ENCODE measurements at places on chromosomes 7 and 10.

GRCh38 chr7:88337572-88337971 lies 30.9 kb upstream of the STEAP4 start:
- DNase-seq: no peak

GRCh38 chr10:5293691-5294550 lies 70.8 kb upstream of the UCN3 start:
- DNase-seq: peak; percentile 90

DNA sequence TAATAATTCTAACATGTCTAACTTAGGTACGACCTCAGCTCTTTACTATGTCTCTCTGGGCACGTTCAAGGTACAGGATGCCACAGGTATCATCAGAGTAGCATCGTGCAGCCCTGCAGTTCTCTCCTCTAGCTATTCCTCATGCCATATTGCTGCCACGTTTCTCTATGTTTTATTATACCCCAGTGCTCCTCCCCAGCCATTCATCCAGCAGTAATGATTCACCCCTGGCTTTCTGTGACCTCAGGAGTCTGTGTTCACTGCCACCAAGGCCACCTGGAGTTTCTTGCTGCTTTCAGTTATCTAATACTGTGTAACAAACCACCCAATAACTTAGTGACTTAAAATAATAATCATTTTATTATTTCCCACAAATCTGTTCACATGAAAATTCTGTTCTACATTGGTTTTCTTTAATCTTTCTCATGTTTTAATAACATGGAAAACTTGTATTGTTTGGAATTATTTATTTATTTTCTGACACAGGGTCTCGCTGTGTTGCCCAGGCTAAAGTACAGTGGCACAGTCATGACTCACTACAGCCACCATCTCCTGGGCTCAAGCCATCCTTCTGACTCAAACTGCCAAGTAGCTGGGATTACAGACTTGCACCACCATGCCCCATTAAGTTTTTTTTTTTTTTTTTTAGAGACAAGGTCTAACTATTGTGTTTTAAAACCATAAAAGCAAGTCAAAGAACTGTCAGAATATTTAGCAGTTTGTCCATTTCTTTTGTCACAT lies 21.8 kb downstream of the REEP3 start:
- no peak for DNase-seq

- DNase-seq: no peak
Measured at GRCh38 chr7:79245623-79246249, 207.7 kb downstream of the MAGI2 start.

- no peak for DNase-seq
Measured at GRCh38 chr7:34840176-34840785, 182.3 kb downstream of the NPSR1 start.

DNA sequence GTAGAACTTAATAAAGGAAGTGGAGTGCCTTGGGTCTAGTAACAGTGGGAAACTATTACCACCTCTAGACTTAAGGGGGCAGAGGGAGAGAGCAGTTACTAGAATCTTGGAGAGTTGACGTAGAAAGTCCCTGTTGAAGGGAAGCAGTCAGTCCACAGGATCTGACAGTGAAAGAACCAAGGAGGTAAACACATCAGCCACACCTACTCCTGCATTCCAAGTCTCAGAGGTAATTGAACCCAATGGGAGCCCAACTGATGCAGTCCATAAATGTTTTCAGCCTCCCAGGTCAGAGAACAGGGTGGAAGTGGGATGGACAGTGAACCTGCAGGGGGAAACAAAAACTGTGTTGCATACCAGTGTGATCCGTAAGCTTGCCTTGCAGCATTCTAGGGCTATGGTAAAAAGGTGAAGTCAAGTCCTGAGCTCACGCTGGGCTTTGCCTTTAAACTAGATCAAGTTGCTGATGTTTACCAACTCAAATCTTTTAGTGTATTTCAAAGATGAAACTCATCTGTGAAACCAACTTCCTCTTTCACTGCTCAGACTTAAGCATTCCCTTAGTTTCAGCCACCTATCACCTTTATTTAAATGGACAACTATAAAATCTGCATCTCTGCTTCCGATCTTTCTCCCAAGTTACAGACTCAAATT lies 57.2 kb downstream of the SLC16A12 start:
- DNase-seq: no peak

DNA sequence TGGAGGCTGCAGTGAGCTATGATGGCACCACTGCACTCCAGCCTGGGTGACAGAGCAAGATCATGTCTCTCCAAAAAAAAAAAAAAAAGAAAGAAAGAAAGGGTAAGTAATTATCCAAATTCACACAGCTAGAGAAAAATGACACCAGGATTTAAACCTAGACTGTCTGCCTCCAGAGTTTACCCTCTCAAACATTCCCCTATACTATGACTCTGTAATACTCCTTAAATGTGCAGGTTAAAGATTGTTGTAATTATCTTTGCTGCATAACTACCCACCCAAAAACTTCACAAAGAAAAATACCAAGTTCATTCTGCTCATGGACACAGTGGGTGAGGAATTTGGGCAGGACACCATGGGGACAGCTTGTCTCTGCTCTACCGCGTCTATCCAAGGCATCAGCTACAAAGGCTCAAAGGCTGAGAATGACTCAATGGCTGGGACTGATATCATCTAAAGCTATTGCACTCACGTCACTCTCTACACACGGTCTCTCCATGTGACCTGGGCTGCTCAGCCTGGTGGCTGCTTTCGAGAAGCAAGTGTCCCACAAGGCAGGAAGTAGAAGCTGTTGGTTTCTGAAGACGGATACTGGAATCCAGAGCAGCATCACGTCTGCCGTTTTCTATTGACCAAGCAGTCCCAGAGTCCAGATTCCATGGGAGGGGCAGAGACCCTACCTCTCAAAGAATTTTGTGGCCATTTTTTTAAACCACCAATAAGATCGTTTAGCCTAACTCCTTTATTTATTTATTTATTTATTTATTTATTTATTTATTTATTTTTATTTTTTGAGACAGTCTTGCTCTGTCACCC lies 185.7 kb upstream of the AUTS2 start:
- peak; percentile 25 for DNase-seq

GRCh38 chr7:116733924-116734580 lies 62.1 kb downstream of the MET start:
- no peak for DNase-seq

DNA sequence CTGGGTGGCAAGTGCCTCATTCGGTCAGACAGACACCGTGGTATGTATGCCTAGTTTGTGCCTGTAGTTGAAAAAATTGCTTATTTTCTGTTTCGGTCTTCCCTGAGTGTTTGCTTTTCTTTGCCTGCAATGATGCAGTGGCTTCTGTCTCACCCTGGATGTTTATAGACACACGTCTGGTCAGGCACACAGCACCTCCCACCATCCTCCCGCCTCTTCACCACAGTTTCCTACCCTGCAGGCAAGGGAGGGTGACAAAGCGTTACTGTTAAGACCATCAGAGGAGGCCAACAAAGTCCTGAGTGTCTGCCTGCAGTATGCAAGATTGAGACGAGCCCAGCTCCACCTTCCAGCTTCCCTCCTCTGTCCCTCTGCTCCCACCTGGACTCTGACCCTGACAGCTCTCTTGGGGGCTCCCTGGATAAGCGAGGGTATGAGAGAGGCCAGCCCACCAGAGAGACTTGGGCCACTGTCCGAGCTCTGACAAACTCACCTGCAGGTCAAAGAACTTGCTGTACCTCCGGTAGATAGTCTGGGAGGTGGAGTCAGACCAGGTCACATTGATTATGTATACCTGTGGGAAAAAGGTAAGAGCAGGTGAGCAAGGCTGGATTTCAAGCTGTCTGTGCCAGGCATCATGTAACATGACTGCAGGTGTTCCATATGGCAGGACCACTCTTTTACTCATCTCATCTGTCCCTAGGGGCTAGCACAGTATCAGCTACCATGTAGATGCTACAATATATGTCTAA lies 54.4 kb downstream of the SH3PXD2A start:
- no peak for DNase-seq

DNA sequence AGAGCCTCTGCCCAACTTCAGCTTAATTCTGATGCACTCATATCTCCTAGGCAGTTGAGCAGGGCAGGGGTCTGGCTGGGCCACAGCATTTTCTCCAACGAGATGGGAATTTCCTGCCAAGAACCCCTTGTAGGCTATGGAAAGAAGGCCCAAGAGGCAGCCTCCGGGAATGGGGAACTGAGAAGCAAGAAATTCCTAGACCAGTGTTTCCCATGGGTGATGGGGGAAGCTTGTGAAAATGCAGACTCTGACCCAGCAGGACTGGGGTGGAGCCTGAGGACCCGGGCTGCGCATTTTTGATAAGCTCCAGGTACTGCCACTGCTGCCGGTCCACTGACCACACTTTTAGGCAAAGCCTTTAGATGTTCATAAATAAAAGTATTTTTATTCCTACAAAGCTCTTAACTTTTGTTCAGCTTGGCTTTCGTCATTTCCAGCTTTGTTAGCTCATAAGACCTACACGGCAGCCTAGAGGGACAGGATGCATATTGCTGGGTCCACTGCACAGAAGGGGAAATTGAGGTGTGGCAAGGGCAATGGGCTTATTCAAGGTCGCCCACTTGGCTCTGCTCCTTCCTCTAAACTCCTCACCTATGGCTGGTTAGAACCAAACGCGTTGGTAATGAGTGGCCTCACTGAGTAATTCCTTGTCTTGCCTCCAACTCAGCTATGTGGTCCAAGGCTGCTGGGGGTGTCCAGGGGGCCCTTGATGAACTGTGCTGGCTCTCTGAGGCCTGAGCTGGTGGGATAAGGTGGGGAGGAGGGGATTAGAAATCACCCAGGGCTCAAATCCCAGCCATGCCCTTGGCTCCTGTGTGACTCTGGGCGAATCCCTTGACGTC lies 29.5 kb downstream of the ZCCHC24 start:
- no peak for DNase-seq

DNA sequence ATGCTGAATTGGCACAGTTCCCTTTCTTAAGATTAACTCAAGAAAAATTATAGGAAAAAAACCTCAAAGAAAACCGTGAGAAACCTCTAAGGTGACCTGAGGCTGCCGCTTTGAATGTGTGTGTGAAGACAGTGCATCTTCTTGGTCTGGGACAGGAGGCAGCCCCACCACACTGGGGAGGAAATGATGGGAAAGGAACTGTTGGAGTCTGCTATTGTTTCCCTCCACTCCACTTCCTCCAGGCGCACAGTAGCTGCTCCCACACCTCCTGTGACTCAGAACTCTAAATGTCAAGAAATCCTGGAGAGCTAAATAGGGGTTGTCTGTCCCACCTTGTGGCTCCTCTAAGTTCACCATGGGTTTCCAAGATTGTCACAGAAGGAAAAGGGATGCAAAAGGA lies 179.4 kb downstream of the PDE1C start:
- DNase-seq: no peak

Data from SHP77 (cell line).